ENCODE measurements at places on chromosomes 1 and 21.

DNA sequence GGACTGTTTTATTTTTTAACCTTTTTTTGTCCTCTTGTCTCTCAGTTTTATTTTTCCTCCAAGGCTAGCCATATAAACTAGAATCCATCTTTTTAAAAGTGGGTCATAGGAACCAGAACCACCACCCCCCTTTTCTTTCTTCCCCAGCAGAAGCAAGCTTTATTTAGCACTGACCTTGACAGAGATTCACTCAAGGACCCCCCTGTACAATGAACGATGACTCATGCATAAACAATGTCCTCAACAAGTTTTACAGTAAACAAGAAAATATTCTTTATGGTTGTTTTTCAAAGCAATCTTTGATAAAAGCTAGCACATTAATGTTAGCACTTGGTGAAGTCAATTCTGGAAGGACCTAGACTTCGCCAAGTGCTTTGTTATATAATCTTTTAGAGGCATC is 14.1 kb downstream of the PKN2 start:
- DNase-seq, result no peak

DNA sequence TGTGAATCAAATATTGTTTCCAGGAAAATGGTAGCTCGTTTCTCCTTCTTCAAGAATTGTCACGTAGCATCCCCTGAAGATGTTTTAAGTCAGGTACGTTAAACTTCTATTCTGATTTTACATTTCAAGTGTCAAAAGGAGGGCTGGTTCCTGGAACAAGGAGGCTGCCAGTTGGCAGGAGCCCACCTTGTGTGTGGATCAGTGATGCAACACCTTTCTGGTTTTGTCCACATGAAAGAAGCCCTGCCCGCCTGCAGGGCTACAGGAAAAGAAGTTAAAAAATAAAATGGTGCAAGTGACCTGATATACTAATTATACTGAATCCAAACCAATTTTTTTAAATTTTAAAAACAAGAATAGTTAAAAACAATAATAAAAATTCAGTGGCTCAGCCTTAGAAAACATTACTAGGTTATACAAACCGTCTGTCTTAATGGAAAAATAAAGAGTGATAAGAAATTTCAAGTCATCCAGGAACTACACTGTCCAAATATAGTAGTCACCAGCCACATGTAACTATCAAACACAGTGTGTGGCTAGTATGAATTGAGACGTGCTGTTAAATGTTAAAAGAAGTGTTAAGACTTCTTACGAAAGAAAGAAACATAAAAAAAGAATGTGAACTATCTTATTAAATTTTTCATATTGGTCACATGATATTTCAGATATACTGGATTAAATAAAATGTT is 123.1 kb downstream of the APP start:
- no peak for DNase-seq

DNA sequence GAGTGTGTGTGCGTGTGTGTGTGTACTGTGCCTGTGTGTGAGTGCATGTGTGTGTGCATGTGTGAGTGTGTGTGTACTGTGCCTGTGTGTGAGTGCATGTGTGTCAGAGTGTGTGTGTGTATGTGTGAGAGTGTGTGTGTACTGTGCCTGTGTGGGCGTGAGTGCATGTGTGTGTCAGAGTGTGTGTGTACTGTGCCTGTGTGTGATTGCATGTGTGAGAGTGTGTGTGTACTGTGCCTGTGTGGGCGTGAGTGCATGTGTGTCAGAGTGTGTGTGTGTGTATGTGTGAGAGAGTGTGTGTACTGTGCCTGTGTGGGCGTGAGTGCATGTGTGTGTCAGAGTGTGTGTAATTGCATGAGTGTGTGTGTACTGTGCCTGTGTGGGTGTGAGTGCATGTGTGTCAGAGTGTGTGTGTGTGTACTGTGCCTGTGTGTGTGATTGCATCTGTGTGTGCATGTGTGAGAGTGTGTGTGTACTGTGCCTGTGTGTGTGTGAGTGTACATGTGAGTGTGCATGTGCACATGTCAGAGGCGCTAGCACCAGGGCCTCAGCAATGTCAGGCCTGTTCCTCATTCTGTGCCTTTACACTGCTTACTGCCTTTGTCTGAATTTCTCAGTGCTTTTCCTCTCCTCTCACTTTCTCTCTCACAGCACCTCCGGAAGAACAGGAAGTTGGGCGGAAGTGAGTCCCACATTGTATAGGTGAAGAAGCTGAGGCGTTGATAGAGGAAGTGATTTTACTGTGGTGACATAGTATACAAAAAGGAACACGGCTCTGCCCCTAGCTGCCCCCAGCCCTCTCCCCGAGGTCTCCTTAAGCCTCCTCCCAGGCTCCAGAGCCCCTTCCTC is 4.9 kb downstream of the SLC5A9 start:
- DNase-seq, result no peak

DNA sequence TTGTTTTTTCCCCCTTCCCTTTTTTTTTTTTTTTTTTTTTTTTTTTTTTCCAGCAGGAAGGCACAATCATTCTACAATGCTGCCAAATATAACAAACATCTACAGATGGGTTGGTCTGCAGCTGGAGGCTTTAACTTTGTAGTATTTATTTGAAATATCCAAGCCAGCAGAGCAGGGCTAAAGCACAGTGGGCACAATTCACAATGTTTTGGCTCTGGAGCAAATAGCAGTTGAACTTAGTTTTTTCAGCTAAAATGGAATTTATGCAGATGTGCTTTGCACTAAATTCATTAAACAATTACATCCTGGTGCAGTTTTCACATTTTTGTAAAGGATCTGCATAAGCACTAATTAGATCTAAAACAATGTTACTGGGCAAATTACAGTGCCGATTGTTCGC is 39.8 kb upstream of the ZBTB18 start:
- DNase-seq, result no peak

- no peak for DNase-seq
Measured at GRCh38 chr1:170729225-170730002, 65.5 kb downstream of the PRRX1 start.
